ENCODE measurements at places on chromosomes 7 and 10.

GRCh38 chr7:35480806-35481205 lies 214.1 kb downstream of the HERPUD2 start:
- no peak for DNase-seq

- DNase-seq: no peak
Observed at GRCh38 chr10:77458986-77459590, 178.5 kb downstream of the KCNMA1 start.

DNA sequence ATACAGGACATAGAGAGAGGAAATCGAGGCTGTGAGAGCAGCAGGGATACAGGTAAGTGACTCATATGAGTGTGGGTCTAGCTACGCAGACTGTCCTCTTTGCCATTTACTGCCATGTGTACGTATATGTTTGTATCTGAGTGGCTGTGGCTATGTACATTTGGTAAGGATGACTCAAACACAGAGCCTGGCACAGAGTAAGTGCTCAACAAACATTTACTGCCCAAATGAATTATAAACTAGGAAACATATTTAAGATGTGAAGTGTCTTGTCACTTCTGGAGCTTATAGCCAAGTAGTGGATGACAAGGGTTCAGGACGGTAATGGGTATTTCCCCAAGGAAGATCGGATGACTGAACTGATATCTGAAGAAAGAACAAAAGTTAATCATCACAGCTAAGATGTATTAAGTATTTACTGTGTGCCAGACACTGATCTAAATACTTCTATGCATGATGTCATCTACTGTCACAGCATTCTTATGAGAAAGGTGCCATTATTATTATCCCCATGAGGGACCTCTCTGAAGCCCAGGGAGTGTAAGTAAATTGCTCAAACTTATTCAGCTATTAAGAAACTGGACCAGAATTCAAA lies 6.0 kb downstream of the MRPL43 start:
- DNase-seq: no peak

DNA sequence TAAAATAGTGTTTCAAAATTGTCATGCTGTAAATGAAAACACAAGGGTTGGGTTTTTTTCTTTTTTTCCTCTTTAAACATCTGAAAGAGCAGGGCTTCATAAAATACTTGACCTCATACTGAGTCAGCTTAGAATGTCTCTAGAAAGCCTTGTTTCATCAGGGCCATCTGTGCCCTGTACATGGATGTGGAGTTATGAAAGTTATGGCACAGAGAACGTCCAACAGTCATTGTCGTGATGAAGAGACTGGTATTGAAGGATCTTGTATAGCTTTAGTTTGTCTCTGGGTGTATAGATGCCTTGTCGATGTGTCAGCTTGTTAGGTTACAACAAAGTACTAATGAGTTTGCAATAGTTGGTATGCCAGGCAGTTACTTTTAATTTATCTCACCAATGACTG lies 127.3 kb downstream of the FAM204A start:
- DNase-seq: no peak

DNA sequence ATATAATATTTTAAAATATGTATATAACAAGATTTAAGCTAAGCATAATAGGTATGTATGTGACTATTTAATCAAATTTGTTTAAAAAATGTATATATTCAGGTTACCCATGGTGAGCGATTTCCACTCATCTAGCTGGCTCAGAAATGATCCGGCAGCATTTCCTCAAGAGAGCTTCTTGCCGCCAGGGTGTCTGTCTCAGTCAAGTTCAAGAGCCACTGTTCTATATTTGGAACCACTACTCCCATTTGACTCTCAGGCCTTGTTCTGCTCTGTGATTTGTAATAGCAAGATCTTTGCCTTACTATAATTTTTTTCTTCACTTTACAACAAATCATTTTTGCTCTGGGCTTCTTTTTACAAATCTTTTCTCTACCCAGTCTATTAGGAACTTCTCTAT lies 48.7 kb upstream of the CNTNAP2 start:
- DNase-seq: no peak

- DNase-seq: no peak
Observed at GRCh38 chr7:15837306-15837950, 150.9 kb upstream of the MEOX2 start.

DNA sequence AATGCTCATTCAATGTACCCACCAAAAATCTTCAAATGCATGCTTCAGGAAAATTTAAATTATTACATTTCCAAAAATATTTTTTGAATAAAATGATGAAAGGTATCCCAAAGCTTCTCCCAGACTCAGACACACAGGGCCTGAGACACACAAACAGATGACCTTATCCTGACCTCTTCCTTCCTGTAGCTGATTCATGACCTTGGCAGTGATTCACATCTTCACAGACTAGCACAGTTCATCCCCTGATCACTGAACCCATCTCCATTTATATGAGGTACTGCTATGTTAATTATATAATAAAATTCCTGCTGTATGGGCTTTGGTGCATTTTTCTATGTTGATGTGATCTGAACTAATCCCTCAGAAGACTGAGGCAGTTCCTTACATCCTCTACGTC lies 265.0 kb upstream of the GLI3 start:
- DNase-seq: no peak

- no peak for DNase-seq
Observed at GRCh38 chr7:45578467-45578866, 4.3 kb downstream of the ADCY1 start.

- no peak for DNase-seq
Observed at GRCh38 chr10:70726909-70727495, 54.7 kb downstream of the ADAMTS14 start.

DNA sequence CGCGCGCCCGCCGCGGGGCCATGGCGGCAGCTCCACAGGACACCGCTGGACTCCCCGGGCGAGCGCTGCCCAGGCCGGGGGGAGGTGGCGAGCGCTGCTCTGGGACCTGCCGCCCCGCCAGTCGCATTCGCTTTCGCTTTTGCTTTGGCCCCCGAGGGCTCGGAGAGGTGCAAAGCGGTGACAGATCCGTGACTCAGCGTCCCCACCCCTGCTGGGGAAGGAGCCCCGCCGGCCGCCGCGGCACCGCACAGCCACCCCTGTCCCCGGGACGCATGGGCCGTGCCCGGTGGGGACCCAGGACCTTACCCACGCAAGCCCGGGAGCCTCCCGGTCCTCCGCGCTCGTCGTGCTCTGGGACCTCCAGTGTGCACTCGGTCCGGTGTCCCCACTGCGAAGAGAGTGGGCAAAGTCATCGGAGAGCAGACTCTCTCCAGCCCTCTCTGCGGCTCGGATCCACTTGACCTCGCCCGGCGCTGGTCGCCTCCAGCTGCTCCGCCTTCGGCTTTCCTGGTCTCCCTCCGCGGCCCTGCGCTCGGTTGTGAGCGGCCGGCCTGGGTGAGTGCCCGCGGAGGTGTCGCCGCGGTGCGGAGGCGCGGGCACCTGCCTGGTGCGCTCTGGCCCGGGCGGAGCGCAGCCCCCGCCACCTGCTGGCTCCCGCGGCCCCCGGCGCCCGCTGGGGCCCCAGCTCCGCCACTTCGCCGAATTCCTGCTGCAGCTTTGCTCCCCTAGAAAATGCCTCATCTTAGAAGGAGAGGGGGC lies at the start of gene IL15RA:
TSS of gene IL15RA (minus strand) at position 73 of the 759 bp plus-strand sequence. CDS start at position 22, 51 bp downstream.
- peak; percentile 14 for DNase-seq

GRCh38 chr7:142872106-142872675 lies 13.4 kb downstream of the TRPV6 start:
- no peak for DNase-seq

- DNase-seq: no peak
Observed at GRCh38 chr7:111734954-111735660, 172.8 kb upstream of the IMMP2L start.

- no peak for DNase-seq
Observed at GRCh38 chr10:48899781-48900180, 39.9 kb downstream of the LRRC18 start.

- DNase-seq: no peak
Observed at GRCh38 chr7:123425246-123425645, 109.1 kb downstream of the IQUB start.

DNA sequence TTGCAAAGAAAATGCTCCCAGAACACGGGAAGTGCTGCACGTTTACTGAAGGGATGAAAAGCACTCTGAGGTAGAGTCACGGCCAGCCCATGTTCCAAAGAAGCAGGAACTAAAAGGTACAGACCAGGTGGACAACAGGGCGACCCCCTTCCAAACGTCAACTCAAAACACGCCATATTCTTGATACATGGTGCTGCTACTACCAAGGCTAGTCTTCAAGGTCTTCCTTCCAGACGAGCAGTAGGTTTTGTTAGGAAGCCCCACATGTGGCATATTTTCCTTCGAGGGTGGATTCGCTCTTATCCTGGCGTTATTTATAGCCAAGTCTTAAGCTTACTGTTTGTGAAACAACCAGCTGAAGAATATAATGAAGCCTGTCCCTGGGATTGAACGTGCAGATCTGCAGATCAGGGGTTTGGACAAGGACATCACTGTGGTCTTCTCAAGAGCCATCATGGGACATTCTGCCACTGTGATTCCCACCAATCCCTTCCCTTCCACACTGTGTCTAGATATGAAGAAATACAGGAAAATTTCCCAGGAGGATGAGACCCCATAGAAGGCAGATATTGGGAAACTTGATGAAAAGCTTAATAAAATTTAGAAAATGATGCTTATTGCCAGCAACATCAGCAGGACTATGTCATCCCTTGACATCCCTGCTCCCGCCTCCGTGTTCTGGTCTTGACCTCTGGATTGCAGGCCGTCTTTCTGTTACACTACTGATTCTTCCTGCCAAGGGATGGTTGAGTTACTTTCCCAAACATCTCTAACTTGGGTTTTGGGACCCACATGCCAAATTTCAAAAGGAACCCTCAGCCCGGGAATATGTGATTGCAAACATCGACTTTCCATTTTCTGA lies 734.4 kb downstream of the PARD3 start:
- DNase-seq: no peak

GRCh38 chr7:2628130-2628482 lies 3.7 kb upstream of the TTYH3 start:
- DNase-seq: no peak

DNA sequence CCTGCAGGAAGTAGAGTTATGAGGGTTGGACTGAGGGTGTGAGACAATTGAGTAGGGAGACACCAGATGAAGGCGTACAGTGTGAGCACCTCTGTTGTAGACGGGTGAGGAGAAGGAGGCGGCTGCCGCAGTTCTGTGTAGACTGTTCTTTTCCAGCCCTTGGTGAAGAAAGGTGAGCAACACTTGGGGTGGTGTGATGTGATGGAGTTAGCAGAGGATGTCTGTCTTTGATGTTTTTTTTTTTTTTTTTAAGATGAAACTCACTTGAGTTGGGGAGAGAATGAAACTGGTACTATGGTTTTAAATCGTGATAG lies 42.8 kb upstream of the RNF216 start:
- no peak for DNase-seq

- peak; percentile 34 for DNase-seq
Observed at GRCh38 chr10:93816123-93816747, 58.5 kb downstream of the LGI1 start.

DNA sequence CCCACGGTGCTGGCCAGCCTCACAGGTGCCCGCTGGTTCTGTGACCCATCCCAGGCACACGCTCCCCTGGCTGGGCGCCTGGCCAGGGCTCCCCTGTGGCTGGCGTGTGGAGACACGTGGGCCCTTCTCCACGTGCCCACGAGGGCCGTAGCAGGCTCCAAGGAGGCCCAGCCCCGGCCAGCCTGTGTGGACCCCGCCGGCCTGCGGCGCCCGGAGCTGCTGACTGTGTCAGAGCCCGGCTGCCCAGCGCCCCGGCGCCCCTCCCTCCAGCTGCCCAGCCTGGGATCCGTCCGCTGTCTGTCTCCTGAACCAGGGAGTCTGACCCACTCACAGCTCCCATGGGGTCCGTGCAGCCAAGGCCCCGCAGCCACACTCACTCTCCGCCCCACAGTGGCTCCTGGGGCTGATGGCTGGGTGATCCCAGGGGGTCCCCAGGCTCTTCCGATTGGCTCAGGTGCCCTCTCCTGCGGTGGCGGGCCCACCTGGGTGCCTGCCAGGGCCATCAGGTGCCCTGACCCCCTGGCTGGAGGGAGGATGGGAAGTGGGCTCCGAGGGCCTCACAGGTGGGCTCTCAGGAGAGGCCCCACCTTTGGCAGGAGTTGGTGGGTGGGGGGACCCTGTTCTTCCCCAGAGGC lies 9.6 kb downstream of the TMEM184A start:
- no peak for DNase-seq

DNA sequence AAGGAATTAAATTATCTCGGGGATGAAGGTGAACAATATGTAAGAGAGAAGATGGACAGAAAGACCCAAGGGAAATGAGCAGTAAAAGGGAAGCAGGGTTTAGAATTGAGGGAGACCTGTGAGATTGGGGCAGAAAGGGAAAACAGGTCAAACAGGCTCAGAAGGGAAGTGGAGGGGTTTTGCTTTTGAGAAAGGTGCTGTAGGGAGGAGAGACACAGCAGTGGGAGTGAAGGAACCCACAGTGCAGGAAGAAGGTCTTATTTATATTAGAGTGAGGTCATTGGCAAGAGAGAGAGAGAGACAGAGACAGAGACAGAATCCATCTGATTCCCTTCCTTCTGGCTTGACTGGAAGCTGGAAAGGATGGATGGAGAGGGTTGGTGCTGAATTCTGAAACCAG lies 3.5 kb upstream of the TCAF1 start:
- no peak for DNase-seq

GRCh38 chr7:134276951-134277350 lies 39.8 kb downstream of the SLC35B4 start:
- DNase-seq: no peak

GRCh38 chr10:97024168-97025073 lies 161.3 kb downstream of the SLIT1 start:
- no peak for DNase-seq

DNA sequence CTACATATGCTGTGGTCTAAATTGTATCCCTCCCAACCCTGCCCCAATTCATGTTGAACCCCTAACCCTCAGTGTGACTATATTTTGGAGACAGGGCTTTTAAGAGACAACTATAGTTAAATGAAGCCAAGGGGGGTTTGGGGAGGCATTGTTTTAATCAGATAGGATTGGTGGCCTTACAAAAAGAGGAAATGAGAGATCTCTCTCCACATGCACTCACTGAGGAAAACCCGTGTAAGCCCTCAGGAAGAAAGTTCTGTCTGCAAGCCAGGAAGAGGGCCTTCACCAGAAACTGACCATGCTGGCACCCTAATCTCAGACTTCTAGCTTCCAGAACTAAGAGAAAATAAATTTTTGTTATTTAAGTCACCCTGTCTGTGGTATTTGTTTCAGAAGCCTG lies 276.7 kb downstream of the KIF20B start:
- no peak for DNase-seq

- no peak for DNase-seq
Observed at GRCh38 chr7:2251841-2252771, 10.1 kb downstream of the NUDT1 start.

- DNase-seq: no peak
Observed at GRCh38 chr10:122877264-122877663, 2.1 kb downstream of the FAM24B start.
